NCI-H1417 treated with DMSO at 0.1 percent for 48 hours (cell line): ENCODE measurements at places on chromosomes 6 and 20.

- no peak for DNase-seq
Observed at GRCh38 chr20:50758992-50759391, 27.6 kb downstream of the PARD6B start.

GRCh38 chr6:147043994-147044477 lies 160.2 kb upstream of the STXBP5 start:
- DNase-seq = no peak

DNA sequence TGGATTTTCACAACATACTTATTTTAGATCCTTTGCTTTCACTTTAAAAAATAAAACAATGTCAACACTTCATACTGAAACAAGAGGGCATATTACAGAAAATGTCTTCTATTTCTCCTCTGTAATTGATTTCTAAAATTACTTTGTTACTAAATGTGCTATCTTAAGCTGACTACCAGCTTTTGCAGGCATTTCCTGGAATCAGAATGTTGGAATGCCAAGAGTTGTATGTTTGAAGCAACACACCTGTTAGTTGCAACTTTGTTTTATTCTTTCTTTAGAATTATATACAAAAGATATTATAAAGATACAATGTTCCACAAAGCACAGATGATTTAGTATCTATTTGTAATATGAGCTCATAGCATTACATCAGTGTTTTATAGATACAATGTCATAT lies 62.5 kb upstream of the TMEM170B start:
- DNase-seq = no peak

DNA sequence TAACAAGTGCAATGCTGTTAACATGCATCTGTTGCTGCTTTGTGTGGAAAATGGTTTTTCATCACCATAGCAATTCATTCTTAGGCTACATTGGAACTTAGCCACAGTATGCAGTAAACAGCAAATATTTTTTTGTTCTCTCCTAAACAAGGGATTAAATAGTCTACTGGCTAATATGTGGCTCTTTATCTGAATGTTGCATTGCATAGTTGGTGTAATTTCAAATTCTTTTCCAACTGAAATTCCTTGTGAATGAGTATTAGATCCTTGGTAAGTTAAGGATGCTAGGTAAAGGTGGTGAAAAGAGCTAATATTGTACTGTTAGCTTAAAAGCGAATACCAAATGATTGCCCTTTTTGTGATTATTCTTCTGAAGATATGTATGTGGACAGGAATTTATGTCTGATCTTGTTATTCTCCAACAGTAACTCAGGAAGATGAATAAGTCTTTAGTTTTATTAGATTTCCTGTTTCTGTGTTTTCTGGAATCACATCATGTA lies 958 bp downstream of the MLIP start:
- no peak for DNase-seq

GRCh38 chr20:47356220-47356525 lies 326 bp downstream of the ZMYND8 start:
- DNase-seq = no peak

DNA sequence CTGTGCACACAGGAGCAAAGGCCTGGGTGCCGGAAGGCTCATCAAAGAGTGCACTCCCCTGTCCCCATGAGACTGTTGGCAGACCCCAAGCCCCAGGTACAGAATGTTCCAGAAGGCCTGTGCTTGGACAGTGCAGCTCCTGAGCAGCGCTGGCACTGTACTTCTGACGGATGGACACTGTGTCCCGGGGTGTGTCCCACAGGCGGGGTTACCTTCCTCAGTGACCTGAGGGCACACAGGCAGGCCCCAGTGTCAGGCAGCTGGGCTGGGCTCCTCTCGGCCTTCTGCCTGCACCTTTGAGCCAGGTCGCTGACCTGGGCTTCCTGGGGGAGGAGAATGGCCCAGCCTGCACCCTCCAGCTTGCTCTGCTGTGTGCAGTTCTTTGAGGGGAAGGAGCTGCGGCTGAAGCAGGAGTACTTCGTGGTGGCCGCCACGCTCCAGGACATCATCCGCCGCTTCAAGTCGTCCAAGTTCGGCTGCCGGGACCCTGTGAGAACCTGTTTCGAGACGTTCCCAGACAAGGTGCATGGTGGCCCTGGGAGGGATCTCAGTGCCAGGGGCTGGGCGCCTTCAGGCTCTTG lies 30.1 kb downstream of the PYGB start:
- no peak for DNase-seq
